NCI-H1092 (cell line): ENCODE measurements at places on chromosomes 6 and 20.
A peak's percentile ranks its signal among the peaks of the same experiment; 100 is the strongest.

DNA sequence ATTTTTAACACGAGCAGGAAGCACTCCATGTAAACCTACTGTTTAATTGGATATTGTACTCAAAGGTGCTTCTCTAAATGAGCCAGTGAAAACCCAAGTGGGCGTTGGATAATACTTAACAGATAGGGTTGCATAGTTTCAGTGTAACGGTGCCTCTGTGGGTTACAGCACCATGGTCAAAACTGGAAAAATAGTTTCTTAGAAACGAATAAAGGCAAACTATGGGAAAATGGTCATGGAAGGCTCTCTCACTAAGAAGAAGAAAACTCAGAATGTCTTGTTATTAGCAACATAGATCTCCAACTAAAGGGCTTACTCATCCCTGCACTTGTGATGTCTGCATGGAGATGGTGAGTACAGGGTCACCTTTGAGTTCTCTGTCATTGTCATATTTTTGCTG lies 59.1 kb upstream of the NEDD9 start:
- DNase-seq = no peak

- DNase-seq = no peak
These were observed 535.5 kb upstream of the CITED2 start for GRCh38 chr6:139909992-139910391.

GRCh38 chr20:35662551-35662950 lies 2.1 kb downstream of the CPNE1 start:
- DNase-seq = no peak

DNA sequence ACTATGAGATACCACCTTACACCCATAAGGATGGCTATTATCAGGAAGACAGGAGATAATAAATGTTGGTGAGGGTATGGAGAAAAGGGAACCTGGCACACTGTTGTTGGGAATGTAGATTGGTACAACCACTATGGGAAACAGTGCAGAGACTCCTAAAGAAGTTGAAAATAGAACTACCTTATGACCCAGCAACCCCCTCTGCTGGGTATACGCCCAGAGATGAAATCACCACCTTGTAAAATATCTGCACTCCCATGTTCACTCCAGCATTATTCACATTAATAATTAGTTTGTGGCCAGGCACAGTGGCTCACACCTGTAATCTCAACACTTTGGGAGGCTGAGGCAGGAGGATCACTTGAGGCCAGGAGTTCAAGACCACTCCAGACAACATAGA lies 26.8 kb downstream of the ZBTB9 start:
- no peak for DNase-seq

- peak; percentile 4 for DNase-seq
These were observed 109.3 kb downstream of the GPX5 start for GRCh38 chr6:28634761-28635546.

DNA sequence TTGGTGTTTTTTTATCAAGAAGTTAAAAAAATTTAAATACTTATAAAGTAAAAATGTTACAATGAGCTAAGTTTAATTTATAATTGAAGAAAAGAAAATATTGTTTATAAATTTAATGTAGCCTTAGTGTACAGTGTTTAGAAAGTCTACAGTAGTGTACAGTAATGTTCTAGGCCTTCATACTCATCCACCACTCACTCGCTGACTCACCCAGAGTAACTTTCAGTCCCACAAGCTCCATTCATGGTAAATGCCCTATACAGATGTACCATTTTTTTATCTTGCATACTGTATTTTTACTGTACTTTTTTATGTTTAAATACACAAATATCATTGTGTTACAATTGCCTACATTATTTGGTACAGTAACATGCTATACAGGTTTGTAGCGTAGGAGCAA lies 26.0 kb downstream of the HTR1E start:
- no peak for DNase-seq
